ENCODE measurements at places on chromosomes 3 and 15.

DNA sequence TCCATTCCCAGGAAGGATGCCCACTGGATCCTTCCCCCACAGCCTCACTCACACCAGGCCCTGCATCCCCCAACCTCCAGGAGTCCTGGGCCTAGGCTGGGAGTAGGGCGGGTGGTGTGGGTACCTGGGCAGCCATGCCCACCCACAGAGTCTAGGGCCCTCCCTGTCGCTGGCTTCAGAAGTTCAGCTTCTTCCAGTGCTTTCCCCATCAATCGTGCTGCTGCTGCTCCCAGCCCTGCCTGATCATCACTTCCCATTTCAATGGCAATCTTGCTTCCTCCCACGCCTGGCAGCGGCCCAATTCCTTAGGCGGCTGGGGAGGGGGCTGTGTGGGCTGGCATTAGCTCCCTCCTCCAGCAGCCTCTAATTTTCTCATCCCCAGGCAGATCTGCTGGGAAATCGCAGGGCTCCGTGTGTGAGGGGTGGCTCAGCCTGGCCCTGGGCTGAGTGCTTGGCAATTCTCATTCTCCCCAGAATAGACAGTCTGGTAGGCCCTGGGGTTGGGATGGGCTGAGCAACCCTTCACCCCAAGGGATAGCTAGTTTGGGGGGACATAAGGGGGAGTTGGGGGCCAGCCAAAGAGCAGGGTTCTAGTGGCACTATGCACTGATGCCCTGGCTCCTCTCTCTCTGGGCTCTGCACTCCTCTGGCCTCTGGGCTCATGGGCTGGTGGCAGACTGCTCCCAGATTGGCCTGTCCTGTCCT lies 66.4 kb downstream of the SCN5A start:
- no peak for DNase-seq

DNA sequence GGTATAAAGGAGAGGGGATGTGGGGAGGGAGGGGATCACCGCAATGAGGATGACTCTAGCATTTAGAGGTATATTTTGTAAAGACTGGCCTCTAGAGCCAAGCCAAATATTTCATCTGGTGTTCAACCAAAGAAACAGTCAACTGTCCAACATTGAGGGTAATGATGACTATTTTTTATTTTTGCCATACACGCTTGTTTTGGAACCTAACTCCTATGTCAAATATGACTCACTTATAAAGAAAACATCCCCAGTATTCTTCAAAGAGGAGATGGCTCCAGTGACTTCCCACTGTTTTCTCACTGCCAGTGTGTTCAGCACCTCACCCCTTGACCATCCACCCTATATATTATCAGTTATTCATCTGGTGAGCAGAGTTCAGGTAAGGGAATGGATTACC lies 77.3 kb downstream of the WNT5A start:
- no peak for DNase-seq

GRCh38 chr3:171827836-171828458 lies 15.2 kb upstream of the TMEM212 start:
- no peak for DNase-seq

- DNase-seq: no peak
Observed at GRCh38 chr3:35894735-35895134, 255.4 kb downstream of the ARPP21 start.

GRCh38 chr3:195601382-195601781 lies 17.6 kb upstream of the APOD start:
- no peak for DNase-seq

DNA sequence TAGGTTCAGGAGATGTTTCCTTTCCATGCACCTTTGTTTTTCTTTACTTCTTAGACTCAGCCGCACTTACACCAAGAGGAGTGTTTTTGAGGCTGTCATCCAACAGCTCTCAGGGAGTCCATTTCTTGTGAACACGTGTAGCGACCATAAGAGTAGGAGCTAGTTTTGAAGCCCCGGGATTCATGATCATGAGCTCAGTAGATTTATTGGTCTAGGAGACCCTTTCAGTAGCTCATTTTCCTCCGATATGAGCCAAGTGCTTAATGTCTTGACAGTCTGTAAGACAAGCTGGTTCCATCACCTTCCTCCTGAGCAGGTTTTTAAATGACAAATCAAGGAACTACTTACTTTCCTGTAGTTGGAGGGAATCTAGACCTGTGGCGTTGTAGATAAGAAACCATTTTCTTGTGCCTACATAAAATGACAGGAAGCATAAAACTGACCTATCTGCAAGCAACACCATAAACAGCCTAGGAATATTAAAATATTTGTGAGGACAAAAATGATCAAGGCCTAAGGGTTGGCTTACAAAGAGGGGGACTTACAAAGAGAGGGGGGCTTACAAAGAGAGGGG lies 172.6 kb upstream of the BHLHE40 start:
- DNase-seq: no peak

DNA sequence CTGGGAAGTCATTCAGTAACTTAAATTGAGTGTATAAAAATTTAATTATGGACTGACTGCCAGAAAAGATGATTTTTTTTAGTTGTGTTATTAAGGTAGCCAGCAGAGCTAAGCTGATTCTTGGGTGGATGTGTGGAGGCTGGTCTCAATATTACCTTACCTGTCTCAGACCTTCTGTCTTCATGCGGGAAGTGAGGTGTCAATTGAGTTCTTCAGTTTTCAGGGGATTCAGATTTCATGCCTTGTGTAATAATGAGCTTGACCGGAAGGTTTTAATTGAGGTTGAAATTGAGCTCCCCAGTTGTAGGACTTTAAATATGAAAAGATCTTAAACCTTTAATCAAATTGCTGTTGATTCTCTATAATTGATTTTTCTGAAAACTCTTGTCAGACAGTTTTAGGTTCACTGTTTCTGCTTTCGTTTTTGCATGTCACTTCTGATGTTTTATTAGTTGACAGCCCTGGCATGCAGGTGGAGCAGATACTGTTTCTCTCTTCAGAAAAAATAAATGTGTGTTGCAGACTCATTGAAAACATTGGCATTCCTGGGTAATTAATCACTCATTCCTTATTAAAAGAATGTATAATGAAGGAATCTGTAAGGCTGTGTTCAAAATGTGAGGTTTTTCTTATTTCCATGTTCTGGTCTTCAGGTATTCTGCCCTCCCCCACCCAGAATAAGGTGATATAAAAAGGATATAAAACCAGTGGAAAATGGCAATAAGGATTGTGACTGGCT lies 54.5 kb downstream of the PSMD6 start:
- no peak for DNase-seq

GRCh38 chr15:64400583-64400982 lies 12.9 kb downstream of the TRIP4 start:
- DNase-seq: no peak

All from NK-92 treated with Interleukin-12 subunit alpha and Interleukin-12 subunit beta, amount 100 ng/mL, for 24 hours (cell line).